ENCODE measurements at places on chromosomes 4 and X.

- no peak for DNase-seq
Measured at GRCh38 chr4:93828995-93829819, 654 bp downstream of the ATOH1 start.

DNA sequence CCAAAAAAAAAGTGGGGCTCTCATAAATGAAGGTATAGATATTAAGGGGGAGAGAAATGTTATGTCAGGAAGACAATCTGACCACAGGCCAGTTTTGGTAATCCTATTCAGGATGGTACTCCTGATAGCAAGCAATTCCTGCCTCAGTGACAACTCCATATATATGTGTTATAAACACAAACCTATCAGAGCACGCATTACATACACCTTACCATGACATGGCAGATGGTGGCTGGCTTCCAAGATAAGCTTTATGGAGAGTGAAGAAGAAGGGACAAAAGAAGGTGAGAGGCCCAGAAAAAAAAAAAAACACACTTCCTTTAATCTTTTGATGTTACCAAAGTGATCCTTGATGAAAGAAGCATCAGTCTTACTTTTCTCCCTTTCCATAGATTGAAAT lies 29.5 kb upstream of the KDR start:
- no peak for DNase-seq

GRCh38 chr4:73068491-73069337 lies 802 bp downstream of the COX18 start:
- peak; percentile 34 for DNase-seq

DNA sequence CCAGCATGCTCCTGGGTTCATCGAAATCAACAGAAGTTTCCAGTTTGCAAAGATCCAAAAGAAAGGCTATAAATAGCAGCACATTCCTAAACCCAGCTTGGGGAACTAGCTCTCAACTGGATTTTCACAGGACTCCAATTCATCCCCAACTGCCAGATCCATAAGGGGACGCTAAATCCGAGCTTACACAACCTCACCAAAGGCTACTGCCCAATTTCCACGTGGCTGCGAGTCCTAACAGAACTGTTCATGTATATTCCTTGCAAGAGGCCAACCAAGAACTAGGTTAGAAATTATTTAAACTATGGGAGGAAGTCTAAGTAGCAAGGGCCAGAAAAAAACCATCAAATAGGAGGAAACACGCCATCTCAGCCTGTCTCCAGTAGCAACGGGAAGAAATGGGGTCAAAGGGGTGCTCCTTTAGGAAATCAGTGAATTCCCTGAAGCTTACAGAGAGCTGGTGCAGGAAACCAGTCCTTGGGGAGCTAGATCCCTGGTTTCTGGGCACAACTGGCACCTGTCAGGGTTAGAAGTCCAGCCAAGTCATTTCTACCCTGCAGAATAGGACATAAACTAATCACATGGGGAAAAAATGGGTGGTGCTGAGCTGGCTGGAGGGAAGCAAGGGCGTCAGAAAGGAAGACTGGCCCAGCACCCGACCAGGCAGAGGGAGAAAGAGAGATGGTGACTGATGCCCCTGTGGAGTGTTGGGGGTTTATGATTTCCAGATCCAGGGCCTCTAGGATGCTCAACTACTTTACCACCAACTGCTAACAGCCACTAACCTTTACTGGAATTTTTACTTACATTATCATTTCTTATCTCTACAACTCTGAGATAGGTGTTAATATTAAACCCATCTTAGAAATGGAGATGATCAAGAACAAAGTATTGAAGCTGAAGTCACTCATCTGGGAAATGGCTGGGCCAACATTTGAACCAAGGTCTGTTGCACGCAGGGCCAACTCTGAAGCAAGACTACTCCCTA lies 20.5 kb downstream of the RELL1 start:
- no peak for DNase-seq

DNA sequence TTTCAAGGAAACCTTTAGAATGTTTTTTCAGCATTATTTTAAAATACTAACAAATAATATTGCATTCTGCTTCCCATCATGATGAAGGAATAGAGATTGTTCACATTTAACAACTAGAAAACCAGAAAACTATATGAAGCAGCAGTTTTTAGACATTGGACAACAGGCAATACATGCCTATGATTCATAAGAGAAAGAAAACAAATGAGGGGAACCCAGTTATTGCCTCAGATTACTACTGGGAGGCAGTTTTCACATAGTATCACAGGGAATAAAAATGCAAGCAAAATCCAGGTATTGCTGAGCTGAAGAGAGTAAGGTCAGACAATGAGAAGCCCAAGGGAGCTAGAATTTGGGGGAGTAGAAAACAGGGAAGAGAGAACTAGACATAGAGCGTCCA lies 373.6 kb downstream of the MAPK10 start:
- no peak for DNase-seq

DNA sequence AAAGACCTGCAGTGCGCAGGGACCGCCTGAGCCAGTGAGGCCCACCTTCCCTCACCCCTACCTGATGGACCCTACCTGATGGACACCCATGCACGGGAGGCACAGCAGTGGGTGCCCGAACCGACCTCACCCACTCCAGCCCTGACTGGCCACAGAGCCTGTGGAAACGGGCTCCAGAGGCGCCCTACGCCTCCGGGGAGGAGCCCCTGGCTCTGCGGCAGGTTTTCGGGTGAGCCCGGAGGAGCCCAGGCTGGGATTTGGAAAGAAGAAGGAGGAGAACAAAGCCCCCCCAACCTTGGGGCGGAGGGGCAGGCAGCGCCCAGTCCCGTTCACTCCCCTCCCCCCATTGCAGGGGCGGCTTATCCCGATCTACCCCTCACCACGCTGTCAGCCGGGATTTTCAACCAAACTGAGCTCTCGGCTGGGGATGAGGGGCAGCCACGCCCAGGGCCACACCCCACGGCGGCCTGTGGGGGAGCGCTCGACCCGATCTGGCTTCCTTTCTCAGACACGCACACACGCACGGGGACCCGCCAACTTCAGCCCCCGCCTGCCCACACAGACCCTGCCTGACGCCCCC lies 675 bp downstream of the L1CAM start:
- peak; percentile 24 for DNase-seq

- no peak for DNase-seq
Measured at GRCh38 chr4:125956276-125956675, 641.5 kb downstream of the FAT4 start.

GRCh38 chr4:148814030-148814429 lies 371.8 kb upstream of the NR3C2 start:
- no peak for DNase-seq

DNA sequence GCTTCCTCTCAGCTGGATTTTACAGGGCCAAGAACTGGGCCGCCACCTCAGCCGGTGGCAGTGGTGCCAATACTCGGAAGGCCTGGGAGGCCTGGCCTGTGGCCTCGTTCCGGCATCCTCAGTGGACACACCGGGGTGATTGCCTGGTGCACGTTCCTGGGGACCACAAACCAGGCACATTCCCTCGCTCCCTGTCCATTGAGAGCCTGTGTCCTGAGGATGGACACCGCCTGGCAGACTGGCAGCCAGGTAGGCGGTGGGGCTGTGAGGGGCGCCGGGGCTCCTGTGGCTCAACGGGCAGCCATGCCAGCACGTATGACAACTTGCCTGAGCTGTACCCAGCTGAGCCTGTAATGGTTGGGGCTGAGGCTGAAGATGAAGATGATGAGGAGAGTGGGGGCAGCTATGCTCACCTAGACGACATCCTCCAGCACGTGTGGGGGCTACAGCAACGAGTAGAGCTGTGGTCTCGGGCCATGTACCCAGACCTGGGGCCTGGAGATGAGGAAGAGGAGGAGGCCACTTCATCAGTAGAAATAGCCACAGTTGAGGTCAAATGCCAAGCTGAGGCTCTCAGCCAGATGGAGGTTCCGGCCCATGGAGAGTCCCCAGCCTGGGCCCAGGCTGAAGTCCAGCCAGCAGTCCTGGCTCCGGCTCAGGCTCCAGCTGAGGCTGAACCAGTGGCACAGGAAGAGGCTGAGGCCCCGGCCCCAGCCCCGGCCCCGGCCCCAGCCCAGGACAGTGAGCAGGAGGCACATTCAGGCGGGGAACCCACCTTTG lies 70.4 kb downstream of the STARD8 start:
- DNase-seq: no peak

DNA sequence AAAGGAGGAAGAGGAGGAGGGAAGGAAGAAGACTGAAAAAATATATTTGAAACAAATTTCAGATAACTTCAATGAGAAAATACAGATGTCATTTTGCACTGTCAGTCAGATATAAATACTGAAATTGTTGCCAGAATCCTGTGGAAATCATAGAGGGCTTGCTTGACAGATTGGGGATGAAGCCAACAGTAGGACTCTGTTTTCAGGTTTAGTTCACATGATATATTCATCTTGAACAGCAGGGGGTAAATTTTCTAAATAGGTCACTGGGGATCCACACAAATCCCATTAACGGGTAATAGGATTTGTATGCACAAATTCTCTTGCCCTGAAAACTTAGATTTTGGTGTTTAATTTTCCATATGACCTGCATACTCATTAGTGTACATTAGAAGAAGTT lies 103.3 kb upstream of the PCDH18 start:
- no peak for DNase-seq

DNA sequence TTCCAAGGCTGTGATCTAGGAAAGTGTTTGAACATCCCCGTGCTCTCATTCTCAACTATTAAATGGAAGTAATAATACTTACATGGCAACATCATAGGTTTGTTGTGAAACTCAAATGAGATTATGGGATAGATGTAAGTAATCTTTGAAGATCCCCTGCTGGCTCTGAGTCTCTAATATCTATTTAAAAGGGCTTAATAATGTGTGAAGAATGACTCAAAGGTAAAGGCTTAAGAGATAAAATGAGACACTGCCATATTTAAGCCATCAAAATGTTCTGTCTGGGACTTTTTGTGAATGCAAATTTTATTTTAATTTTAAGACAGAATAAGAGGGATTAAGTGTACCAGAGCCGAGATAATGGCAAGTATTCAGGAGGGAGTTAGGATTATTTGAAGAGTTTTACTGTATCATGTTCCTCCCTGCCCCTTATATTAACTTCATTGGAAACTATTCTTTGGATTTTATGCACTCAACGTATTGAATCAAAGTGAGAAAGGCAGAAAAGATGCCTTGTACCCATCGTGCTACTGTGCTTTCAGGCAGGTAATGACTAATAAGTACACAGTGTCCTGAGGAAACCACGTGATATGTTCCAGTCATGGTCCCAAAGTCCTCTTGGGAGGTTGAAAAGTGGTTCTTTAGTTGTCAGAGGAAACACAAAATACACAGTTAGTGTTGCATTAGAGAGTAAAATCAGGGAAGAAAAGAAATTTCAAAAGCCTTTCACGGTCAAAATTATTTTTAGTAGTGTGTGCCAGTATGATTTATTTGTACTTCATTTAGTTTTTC lies 192.4 kb downstream of the RBM46 start:
- DNase-seq: no peak

DNA sequence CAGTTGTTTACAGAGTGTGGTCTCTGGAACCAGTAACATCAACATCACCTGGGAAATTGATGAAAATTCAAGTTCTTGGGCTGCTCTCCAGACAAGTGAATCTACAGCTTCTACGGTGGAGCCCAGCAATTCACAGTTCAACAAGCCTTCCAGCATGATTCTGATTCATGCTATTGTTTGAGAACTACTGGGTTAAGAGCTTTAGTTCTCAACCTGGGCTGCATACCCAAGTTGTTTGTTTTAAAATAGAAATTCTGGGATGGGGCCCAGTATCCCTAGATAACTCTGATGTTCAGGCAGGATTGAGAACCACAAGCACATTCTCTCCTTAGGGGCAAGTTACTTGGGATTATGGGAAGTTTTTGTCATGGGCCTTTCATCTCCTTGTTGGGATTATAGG lies 37.9 kb upstream of the PGK1 start:
- no peak for DNase-seq

DNA sequence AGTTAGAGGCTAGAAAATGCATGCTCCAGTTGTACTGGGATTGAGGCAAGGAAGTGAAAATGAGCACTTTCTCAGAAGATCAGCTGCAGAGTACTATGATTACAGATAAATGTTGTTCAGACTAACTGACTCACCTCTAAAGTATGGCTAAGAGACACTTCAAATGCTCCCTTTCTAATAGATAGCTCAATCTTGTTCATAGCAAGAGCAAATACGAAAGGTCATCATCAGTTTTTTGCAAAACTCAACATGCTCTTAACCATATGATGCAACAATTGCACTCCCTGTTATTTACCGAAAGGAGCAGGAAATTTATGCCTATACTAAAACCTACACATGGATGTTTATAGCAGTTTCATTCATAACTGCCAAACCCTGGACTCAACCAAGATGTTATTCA lies 838.4 kb upstream of the INTU start:
- DNase-seq: no peak

- DNase-seq: no peak
Measured at GRCh38 chr4:97013309-97013708, 1130.0 kb downstream of the STPG2 start.

- no peak for DNase-seq
Measured at GRCh38 chr4:13704035-13704434, 76.5 kb upstream of the BOD1L1 start.

DNA sequence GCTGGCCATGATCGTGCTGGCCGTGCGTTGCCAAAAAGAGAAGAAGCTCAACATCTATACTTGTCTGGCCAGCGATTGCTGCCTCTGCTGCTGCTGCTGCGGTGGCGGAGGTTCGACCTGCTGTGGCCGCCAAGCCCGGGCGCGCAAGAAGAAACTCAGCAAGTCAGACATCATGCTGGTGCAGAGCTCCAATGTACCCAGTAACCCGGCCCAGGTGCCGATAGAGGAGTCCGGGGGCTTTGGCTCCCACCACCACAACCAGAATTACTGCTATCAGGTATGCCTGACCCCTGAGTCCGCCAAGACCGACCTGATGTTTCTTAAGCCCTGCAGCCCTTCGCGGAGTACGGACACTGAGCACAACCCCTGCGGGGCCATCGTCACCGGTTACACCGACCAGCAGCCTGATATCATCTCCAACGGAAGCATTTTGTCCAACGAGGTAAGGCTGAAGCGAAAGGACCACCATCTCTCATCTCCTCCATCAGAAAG lies 3.3 kb downstream of the PCDH10 start:
- peak; percentile 3 for DNase-seq

DNA sequence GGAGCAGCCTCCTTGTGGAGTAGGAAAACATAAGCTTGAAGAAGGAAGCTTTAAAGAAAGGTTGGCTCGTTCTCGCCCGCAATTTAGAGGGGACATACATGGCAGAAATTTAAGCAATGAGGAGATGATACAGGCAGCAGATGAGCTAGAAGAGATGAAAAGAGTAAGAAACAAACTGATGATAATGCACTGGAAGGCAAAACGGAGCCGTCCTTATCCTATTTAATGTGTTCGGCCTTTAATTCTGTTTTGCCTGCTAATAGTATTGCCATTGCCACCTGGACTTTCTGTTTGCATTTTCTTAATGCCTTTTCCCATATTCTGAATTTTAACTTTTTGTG lies 1.4 kb downstream of the TCEAL1 start:
- DNase-seq: no peak

Measured in activated CD8-positive, alpha-beta T cell treated with anti-CD3 and anti-CD28 coated beads for 36 hours (primary cell).